Activated CD8-positive, alpha-beta memory T cell treated with anti-CD3 and anti-CD28 coated beads for 1 hour (primary cell): ENCODE measurements at places on chromosomes 1 and 21.

DNA sequence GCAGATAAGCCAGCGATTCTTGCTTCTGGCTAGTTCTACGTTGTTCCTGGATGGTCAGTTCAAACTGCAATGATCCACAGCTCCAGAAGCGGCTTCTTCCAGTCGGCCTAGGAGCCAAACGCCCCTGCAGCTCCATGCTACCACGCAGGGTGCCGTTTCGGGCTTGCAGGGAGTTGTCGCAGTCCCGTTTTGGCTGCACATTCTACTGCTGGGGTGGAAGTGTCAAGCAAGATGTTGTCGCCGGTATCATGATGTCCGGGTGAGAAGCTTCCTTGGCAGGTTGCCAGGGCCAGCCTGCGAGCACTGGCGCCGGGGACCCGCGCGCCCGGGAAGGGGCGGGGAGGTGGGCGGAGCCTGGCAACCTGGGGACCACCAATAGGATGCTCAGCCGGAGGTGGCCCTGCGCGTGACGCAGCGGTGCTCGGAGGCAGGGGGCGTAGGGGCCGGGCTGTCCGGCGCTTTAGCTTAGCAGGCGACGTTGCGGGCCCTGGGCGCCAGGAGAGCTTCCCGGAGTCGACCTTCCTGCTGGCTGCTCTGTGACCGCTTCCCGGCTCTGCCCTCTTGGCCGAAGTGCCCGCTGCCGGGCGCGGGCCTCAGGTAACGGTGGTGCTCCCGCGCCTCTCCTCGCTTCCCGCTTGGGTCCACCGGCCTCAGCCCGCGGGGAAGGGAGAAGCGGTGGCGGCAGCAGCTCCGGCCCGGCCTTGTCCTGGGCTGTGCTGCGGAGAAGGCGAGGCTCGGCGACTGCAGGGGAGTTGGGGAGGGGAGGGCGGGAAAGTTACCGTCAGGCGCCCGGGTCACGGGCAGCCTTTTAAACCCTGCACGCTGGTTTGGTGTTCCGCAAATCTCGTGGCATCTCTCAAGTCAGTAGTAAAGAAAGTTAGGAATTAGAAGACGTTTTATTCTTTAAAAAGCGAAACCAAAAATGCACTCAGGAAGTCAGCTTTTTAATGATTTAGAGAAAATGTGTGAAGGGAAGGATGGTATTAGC is at the start of gene SOAT1:
SOAT1 (plus strand) TSS at position 458 of the 988 bp plus-strand sequence. CDS start 8,888 bp downstream, outside the sequence.
- peak; percentile 82 for DNase-seq

GRCh38 chr21:22725436-22725835 is 1727.2 kb downstream of the NCAM2 start:
- no peak for DNase-seq

DNA sequence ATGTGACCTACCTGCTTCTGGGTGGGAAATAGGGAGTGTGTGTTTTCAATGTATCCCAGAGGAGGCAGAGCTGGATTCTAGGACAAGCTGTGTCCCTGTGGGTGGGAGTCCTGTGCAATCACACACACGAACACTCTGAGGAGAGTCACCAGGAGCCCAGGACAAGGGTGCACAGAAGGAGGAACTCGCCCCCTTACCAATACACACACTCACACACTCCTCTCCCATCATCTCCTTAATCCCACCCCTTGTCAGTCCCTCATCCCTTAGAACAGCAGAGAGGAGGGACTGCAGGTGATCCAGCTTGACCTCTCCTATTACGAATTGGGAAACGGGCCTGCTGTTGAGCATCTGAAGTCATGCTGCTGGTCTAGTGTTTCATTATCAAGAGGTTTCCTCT is 8.5 kb upstream of the MYBPHL start:
- DNase-seq: no peak

- no peak for DNase-seq
These were observed 43.0 kb downstream of the SNX7 start for GRCh38 chr1:98704474-98704873.

GRCh38 chr1:22241250-22241649 is 98.4 kb upstream of the WNT4 start:
- DNase-seq: no peak

DNA sequence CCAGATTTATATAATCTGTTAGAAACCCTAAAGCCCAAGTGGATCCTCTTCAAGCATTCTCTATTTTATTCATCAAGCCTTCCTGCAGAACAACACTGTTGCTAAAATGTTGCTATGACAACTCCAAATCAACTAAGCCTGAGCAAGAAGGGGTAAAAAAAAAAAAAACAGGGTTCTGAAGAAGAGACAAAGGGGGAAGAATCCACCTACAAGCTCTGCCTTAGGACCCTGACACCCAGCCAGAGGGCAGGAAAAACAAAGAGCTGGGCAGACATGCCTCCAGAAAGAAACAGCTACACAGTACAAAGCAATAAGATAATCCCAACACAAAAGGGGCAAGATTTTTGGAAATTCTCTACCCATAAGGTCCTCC is 1.3 kb downstream of the USF1 start:
- DNase-seq: no peak

DNA sequence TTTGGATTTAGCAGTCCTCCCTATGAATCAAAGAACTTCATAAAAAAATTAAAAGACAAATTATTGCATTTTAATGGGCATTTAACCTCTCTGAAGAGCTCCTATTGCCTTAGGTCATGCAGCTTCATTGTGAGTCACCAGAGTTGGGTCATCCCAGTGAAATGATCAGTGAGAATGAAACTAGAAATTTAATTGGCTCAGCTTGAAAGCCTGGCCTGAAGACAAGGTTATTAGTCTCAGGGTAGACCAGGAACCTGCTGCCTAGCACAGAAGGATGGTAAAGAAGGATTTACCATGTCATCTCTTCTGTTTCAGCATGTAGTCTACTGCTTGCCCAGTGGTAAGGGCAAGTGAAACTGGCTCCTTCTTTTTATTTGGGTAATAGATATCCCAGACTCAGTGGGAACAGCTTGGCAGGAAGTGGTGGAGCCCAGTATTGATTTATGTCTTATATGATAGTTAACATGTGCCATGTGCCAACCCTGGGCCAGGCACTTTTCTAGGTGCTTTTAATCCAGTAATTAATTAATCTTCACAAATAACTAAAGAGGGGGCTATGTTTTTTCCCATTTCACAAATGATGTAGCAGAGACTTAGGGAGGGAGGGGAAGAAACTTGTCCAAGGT is 23.6 kb downstream of the LAMC2 start:
- no peak for DNase-seq

GRCh38 chr1:243792401-243792800 is 57.6 kb downstream of the AKT3 start:
- DNase-seq: no peak

- no peak for DNase-seq
These were observed 44.7 kb upstream of the PAXBP1 start for GRCh38 chr21:32816261-32816660.

GRCh38 chr1:6967431-6968111 is 182.3 kb downstream of the CAMTA1 start:
- no peak for DNase-seq

DNA sequence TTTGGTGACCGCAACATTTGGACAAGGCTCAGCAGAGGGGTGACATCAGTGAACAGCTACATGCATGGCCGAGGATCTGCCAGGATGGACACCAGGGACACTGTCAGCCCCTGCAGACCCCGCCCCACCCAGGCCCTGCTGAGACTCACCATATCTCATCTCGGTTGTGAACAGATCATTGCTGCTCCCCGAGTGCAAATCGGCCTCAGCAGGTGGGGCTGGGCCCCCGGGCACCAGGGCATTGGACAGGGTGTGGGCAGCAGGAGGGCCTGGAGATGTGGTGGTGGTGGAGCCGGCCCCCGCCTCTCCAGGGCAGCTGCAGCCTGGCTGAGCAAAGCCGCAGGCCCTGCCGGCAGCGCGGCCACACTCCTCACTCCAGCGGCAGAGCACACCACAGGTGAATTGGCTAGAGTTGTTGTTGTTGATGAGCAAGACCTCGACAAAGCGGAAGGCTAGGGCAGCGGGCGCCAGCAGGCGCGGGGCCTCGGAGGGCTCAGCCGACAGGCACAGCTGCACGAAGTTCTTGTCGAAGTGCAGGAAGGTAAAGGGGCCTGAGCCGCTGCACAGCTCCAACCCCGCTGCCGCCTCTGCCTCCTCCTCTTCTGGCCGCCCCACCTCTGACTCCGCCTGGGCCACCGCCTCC is 8.2 kb downstream of the ADGRB2 start:
- DNase-seq: no peak
